Activated naive CD4-positive, alpha-beta T cell (primary cell): ENCODE measurements at places on chromosomes 1 and 21.

DNA sequence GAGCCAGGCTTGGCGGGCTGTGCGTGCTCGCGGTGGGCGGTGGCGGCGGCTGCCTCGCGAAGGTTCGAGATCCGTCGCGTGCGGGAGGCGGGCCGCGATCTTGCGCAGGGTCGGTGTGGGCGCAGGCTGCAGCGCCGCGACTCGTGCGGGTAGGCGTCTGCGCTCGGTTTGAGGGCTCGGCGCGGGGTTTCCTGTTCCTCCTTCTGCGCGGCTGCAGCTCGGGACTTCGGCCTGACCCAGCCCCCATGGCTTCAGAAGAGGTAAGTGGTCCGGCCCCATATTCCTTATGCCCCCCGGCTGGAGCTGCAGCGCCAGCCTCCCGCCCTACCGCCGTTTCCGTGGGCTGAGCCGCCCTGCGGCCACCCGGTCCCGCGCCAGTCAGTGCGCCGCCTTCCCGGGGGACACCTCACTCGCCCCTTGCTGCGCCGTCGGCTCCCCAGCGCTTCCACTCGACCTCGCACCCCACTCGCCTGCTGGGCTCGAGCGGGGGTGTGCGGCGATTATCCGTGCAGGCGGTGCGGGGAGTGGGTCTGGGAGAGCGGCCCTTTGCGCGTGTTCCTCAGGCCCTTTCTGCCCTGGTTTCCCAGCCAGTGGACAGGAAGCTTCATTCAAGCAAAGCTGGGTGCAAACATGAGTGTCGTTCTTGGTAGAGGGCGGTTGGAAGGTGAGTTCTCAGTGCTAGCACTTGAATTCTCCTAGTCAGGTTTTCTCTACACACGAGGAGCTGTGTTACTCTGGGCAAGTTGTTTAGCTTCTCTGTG is at the start of gene CACYBP:
Gene CACYBP, plus strand, starts transcription at position 12 of the 761 bp plus-strand sequence. Its CDS starts 234 bp downstream, at position 246.
- peak; percentile 42 for DNase-seq

- DNase-seq, result no peak
Observed at GRCh38 chr1:163725551-163725950, 403.8 kb downstream of the NUF2 start.

DNA sequence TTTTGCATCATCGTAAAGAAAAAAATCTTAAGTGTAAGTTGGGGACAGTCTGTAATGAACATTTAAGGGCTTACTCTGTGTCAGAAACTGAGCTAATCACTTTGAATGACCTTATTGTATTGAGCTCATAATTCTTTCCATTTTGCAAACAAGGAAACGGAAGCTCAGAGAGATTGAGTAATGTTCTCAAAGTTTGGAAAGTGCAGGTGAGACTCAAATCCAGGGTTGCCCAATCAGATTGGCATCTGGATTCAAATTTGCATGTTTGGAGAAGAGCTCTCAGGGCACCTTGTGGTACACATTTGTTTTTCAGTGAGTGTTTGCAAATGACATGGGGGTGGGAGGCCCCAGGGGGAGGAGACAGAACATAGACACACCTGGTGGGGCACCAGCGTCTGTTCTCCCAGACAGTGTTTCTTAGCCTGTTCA is 8.0 kb downstream of the ALPL start:
- no peak for DNase-seq

DNA sequence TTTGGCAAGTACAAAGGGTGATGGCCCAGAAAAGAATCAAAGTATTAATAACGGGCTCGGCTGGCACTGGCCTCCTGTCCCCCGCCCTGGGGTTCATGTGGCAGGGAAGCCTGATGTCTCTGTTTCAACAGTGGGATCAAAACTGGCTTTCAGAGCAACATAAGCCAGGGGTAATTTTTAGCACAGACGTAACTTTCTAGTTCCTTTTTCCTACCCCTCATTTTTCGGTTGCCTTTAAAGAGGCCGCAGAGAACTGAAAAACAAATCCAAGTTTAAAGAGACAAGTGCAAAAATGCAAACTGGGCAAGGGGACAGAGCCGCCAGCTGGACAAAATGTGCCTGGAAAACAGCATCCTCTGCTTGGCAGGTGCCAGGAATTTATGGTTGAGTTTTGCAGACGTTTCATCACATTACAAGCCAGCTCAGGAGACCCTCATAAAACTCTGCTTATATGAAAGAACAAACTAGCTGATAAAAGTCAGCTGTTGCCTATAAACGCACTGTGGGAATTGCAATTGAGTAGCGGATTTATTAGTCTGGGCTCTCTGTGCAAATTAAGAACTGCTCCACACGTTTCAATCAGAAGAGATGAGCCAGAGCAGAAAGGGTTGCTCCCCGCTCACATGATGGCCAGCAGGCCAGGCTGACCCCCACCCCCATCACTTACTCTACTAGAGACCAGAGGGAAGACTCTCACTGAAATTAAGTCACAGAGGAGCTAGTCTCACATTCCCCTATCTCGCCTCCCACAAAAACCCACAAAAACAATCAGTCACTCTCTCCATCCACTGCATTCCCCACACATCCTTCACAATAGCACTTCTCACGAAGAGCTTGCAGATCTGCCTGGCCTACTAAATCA is 15.8 kb upstream of the CDCA8 start:
- no peak for DNase-seq

- no peak for DNase-seq
Observed at GRCh38 chr1:33429332-33429731, 1.6 kb downstream of the PHC2 start.

DNA sequence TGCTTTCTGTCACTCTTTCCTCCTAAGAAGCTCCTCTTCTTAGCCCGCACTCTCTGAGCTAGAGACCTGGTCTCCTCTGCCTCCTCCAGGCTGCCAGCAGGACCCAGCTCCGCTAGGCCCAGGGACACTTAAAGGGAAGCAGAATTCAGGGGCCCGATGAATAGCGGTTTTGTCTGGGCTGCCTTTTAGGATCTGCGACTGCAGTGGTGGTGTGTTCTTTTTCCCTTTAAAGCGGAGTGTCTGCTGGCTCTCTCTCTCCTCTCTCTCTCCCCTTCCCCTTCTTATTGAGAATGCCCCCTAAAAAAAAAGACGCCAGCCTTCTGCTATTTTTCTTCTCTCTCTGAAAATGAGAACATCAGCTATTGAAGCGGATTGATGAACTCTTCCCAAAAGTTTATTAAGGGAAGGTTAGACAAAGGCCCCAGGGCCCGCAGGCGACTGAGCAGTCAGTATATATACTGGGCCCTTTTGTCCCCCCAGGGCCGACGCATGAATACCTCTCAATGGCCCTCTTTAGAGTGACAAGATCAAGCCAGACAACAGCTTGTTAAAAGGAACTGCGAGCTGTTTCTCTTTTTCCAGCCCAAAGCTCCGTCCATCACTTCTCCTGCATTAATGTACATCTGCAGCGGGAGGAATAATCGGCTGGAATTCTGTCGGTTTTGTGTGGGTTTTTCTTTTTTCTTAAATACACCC is 27.0 kb downstream of the PAX7 start:
- no peak for DNase-seq

DNA sequence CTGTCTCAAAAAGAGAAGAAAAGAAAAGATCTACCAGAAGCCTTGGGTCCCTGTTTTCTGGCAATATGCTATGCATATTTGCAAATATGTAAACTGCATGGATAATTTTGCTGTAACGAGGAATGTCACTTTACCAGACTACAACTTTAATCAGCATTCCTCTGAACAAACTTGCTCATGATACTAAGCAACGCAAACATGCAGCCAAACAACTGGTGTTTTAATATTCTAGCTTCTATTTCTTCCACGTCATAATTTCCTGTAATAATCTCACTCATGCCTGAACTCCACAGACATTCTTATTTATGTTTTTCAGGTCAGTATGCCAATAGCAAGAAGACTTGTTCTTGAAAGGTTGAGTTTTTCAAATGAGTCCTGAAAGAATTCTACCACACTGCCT is 114.1 kb downstream of the SIM2 start:
- no peak for DNase-seq

DNA sequence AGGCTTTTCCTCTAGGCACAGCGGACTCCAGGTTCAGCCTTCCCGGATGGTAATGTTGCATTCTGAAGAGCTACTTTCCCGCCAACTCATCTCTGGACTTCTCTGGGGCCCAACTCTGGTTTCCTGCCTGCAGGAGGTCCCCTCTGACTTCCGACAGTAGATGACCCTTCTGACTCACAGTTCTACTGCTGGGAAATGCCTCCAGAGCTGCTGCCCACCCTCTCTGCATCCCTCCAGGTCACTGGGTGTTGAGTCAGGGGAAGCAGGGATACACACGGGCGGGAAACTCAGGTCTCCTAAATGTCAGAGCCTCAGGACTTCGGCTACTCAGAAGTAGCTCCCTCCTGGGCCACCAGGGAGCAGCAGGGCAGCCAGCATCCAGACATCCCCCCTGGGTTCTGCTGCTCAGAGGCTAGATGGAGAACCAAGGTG is 2.1 kb upstream of the KIF21B start:
- no peak for DNase-seq

DNA sequence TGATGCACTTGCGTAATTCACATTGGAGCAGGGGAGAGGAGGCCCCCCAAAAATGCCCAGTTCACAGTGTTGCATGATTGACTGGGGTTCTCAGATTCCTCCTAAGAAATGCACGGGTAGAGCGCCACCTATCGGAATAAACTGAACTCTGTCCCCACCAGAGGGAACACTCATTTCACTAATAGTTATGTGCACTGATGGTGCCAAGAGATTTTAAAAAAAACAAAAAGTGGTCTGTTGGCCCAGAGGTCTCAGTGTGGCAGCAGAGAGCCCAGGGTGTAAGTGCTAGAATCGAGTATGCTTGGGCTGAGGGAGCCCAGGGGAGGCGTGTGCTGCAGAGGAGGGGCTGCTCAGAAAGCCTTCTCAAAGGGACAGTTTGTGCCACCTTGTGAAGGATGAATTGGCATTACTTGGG is 6.9 kb downstream of the PINK1 start:
- DNase-seq, result peak; percentile 24

DNA sequence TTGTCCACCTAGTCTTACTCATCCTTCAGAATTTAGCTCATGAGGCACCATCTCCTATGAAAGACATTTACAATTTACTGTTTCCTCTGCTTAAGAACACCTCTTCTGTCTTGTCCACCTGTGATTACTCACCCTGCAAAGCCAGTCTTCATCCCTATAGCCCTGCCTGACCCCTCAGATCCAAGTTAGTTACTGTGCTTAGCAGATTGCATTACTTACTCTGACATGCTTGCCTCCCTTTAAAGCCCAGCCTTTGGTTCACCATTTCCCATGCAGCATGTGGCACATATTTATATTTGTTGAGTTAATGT is 60.9 kb upstream of the VCAM1 start:
- DNase-seq, result no peak

DNA sequence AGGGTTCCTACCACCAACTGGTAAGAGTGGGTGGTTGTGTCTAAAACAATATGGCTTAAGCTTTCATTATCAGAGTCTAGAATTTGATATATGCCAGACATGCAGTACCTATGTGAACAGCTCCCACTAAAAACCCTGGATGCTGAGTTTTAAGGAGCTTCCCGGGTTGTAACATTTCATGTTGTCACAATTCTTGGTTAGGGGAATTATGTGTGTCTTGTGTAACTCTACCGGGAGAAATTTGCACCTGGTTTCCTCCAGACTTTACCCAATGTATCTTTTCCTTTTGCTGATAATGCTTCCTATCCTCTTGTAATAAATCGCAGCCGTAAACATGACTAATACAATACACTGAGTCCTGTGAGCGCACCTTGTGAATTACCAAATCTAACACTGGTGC is 48.3 kb downstream of the ARID4B start:
- DNase-seq, result no peak

DNA sequence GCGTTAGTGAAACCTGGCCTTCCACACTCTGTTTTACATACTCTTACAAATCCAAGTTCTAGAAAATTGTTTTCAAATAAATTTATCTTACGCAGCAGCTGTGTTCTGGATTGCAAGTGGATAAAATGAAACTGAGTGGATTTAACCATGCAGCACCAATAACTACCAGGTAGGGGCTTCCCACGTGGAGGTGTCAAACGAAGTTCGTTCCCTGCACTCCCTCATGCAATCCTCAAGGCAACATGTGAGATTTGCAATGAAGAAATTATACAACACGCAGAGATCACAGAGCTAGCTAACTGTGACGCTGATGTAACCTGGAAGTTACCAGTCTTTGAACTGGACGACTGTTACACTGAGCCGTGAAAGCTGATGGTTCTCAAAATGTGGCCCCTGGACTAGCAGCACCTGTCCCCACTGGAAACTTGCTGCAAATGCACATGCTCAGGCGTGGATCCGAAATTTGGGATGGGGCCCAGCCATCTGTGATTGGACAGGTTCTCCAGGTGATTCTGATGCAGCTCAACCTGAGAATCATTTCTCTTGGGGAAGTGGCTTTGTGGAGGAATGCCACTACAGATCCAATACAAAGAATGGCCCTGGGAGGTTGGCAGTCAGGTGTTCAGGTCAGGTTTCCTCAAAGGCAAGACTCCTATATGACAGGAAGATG is 36.3 kb downstream of the RSPH1 start:
- no peak for DNase-seq

GRCh38 chr1:41268154-41268770 is 26.2 kb upstream of the SCMH1 start:
- peak; percentile 12 for DNase-seq

DNA sequence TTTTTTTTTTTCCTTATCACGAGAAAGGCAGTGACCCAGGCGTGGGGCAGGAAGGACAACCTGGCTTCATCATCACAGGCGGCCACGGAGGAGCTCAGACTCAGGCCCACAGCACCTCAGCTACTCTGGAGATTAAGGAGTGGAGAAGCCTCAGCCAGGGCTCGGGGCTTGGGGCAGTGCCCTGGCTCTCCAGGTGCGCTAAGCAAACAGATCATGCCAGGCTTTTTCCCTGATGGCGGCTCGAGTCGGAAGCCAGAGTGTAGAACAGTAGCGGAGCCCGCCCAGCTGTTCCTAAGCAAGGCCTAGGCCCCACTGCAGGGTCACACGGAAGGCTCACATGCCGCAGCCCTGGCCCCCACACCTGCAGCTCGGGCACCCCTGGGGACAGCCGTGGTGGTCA is 70.7 kb downstream of the AGPAT3 start:
- DNase-seq, result no peak

DNA sequence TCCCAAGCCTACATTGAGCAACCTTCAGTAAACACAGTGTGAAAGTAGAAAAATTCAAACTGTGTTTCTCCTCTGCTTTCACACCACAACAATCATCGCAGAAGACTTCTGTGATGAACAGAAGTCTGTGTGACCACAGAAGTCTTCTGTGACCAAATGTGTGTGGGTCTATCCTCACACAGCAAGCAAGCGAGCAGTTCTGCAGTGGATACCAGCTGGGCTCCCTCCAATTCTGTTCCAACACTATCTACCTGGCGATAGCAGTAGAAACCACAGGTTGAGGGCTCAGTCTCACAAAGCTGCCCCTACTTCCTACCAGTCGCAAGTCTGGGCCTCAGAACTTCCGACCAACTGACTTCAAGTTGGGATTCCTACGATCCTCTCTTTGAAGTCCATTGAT is 21.0 kb upstream of the RAP1A start:
- DNase-seq, result no peak

- no peak for DNase-seq
Observed at GRCh38 chr1:119622311-119623192, 25.5 kb downstream of the ZNF697 start.

- no peak for DNase-seq
Observed at GRCh38 chr1:192265516-192266173, 51.1 kb upstream of the RGS21 start.

DNA sequence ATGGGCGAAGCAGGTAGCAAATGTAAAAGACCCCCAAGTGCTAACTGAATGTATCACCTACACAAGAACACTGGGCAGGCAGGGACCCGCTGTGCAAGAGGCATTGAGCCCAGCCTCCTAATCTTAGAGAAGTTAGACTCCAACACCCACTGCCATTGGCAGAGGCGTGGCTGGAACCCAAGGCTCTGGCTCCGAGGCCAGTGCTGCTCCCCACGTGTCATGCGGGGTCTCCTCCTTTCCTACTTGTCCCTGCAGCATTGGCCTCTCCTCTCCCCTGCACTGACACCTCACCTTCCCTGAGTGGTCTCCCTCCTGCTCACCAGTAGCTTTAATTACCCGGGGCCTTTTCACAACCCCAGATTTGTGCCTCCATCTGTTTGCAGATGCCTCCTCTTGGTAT is 107.0 kb downstream of the GALNT2 start:
- DNase-seq, result no peak
